Jurkat, Clone E6-1 (cell line): ENCODE measurements at places on chromosomes 5 and 9.

DNA sequence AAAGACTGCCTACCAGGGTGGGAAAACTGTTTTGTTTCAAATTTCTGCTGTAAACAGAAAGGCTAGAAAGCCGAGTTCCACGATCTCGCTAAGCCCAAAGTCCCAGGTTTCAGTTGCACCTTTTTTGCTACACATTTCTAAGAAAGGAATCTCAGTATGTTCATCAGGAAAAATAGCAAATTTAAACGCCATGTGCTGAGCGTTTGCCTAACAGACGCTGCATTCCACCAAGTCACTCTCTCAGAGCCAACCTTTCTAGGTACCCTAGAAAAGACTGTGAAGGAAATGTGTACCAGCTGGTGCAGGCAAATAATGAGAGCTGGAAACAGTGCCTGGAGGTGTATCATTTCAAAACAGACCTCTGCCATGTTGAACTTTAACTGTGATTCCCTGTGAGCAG is 71.8 kb downstream of the FRMD3 start:
- no peak for DNase-seq

GRCh38 chr9:115296831-115297565 is 179.0 kb upstream of the TNC start:
- DNase-seq, result no peak

- DNase-seq, result no peak
These were observed 74.9 kb upstream of the HTR4 start for GRCh38 chr5:148729182-148729581.

GRCh38 chr5:101679816-101680215 is 616.3 kb downstream of the SLCO4C1 start:
- no peak for DNase-seq

DNA sequence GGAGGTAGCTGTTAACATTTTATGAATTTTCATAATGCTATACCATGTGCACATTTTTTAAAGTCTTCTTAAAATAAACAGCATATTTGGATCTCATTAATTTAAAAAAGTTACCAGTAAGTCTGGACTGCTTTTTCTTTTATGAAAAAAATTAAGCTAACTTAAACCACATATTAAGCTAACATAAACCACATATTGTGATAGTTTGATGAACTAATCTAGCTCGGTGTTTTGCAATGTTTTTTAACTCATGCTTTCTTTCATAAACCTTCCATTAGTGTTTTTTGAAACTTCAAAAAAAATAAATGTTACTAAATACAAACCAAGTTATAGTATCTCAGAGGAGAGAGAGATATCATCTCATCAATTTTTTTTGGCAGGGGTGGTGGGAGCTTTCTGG is 26.5 kb downstream of the POLK start:
- no peak for DNase-seq

DNA sequence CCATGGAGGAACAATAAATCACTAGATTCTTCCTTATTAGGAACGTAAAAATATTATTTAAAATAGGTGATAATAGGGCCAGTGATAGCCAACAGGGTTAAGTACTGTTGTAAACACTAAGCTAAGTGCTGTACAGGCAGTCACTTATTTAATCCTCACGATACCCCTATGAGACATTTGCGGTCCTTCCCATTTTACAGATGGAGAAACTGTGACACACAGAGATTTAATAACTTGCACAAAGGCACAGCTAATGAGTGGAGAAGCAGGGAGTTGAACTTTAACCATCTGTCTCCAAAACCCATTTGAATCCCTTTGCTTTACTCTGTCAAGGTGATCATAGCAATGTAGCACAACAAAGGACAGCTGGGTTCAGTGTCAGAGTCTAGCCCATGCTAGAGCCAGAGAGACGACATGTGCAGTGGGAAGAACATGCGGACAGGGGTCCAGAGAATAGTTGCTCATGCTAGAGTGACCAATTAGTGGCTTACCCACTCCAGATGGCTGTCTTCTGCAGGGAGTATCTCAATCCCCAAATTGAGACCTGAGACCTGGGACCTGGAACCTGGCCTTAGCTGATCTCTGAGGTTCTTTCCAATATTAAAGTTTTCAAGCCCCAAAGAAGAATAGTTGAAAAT is 28.9 kb downstream of the STXBP1 start:
- DNase-seq, result no peak

- no peak for DNase-seq
These were observed 72.9 kb downstream of the COL27A1 start for GRCh38 chr9:114228016-114228808.

GRCh38 chr5:78320401-78320800 is 25.9 kb upstream of the AP3B1 start:
- peak; percentile 34 for DNase-seq

GRCh38 chr9:112050544-112051475 is 124.3 kb downstream of the SUSD1 start:
- no peak for DNase-seq

DNA sequence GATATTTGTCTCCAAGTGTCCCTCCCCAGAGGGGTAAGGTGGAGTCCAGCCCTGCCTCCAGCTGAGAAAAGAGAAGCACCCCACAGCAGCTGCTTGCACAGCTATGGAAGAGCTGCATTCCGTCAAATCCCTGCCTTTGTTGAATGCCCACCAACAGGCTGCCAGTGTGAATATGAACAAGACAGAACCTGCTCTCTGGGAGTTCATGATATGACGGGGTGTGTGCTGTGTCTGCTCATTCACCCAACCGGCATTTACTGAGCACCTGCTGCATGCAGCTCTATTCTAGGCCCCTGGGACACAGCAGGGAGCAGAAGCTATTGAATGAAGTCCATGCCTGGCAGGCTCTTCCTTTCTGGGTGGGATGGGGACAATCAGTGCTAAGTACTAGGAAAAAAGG is 238.8 kb downstream of the GADD45G start:
- no peak for DNase-seq

DNA sequence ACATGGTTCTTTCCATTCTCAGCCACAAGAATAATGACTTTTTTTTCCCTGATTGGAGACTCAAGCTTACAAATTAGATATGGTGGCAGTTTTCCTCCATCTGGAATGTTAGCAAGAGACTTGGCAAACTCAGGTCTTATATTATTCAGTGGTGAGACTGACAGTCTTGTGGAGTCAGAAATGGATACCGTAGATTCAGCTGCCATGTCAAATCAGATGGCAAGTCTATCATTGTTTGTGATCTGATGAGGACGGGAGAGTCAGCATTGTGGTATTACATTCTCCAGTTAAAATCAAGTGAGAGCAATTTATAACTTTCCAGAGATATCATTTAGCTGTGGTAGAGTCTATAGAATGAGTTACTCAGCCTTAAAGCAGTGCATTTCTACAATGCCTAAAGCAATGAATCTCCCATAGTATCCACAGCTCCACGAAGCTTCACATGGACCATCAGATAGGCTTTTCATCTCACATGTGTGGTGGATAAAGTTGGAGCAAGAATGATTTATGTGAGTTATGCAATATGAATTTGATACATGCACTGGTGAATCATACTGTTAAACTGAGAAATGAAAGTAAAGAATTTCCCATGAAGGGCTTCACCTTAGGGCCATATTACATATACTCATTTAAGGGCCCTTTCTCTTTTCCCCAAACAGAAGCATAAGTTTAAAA is 430.6 kb downstream of the ZNF608 start:
- no peak for DNase-seq

DNA sequence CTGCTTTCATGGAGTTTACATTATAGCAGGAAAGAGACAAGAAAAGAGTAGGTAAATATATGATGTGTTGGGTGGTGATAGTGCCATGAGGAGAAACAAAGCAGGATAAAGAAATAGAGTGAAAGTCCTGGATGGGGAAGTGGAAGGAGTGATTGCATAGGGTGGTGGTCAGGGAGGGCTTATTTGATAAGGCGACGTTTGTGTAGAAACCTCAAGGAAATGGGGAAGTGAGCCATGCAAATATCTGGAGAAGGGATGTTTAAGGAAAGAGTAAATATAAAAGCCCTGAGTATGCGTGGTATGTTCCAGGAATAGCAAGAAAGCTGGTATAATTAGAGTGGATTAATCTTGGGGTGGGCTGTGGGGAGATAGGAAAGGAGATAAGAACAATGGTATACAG is 134.7 kb upstream of the SV2C start:
- DNase-seq, result no peak

- no peak for DNase-seq
These were observed 588.0 kb downstream of the PRELID2 start for GRCh38 chr5:145246961-145247744.

GRCh38 chr5:128155776-128156175 is 72.2 kb downstream of the SLC12A2 start:
- no peak for DNase-seq

GRCh38 chr5:134534726-134535110 is 9.2 kb downstream of the JADE2 start:
- DNase-seq, result no peak
